ENCODE measurements at places on chromosomes 2 and 18. TPM values are rescaled to one million over a fixed set of nuclear protein-coding genes. Genes with fewer than 3 reads are reported as not detected.

- DNase-seq: no peak
Observed at GRCh38 chr2:222891890-222892289, 31.1 kb downstream of the ACSL3 start.

DNA sequence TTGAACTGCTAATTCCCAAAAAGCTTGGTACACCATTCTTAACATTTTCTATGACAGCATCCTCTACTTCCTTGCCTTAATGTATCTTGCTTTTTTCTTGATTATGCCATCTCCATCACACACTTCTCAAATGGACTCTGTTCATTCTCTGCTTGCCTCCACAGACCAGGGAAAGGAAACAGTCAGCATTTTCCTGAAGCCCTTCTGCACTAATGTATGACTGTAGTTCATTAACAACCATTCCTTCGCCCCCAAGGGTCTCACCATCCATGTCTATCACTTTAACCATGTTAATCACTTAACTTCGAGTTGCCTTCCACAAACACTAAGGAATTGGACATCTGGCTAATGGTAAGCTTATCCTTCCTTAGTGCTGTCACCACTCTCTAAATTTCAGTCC lies 54.8 kb downstream of the COBLL1 start:
- no peak for DNase-seq

CPLX4 gene
- total RNA-seq: not detected

DNA sequence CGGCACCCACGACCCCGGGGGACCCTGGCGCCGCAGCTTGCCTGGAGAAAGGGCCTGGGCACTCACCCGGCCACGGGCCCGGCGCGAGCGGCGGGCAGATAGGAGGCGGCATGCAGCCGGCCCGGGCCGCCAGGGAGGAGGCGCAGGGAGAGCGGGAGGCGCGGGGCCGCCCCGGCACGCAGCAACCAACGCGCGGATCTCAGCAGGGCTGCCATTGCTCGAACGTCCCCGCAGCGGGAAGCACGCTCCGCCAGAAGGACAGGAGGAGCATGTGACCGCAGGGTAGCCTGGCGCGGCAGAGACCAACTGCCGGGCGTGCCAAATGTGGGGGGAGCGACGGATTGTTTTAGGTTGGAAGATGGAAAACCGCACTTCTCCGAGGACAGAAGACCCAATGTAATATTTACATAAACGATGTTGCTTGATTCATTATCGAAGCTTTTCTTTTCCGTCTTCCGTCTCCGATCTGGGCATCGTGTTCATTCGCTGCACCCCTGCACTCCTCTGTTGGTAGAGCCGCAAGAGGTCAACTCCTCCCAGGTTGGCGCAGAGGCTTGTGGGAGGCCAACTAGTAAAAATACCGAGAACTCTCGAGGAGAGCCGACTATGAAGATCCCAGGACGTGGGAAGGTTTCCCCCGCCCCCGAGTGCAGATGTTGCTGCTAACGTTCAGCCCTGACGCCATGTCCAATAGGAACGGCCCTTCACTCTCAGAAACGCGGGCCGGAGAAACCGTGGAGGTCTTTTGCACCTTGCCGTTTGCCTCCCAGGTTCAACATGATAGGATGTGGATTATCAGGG lies at the start of gene LRPPRC:
Gene LRPPRC, minus strand, starts transcription at position 257 of the 801 bp plus-strand sequence. Its CDS starts 42 bp downstream, at position 215.
- peak; percentile 78 for DNase-seq

C1QL2 gene
- not detected for total RNA-seq

DNA sequence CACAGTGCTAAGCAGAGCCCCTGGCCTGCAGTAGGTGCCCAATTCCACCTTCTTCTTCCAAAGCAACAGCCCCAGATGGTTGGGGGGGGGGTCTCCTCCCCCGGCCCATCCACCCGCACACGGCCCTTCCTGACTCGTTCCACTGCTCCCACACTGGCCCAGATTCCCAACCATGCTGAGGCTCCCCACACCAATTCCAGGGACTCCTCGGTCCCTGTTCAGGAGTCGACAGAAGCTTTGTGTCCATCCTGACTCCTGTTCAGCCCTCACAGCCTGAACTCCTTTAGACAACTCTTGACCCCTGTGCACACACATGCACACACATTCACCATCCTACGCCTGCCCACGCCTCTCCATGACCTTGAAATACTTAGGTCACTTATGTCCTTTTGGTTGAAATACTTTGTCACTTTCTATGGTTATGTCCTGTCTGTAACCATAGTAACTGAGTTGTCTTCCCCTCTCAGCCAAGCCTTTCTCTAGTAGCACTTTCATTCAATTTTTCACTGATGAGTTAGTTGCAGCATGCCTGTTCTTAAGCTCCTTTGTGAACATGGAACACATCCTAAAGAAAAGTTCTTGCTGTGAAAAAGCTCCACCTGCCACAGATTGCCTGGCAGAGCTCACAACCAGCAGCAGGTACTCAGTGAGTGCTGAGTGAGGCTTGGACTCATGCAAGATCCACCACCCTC lies 225.8 kb downstream of the SEPTIN10 start:
- no peak for DNase-seq

- DNase-seq: no peak
Observed at GRCh38 chr2:9102861-9103662, 99.6 kb upstream of the MBOAT2 start.

- no peak for DNase-seq
Observed at GRCh38 chr2:34291076-34291475, 692.0 kb upstream of the FAM98A start.

CYS1 gene
- total RNA-seq: not detected

- DNase-seq: no peak
Observed at GRCh38 chr2:111055735-111056134, 65.0 kb upstream of the BCL2L11 start.

DNA sequence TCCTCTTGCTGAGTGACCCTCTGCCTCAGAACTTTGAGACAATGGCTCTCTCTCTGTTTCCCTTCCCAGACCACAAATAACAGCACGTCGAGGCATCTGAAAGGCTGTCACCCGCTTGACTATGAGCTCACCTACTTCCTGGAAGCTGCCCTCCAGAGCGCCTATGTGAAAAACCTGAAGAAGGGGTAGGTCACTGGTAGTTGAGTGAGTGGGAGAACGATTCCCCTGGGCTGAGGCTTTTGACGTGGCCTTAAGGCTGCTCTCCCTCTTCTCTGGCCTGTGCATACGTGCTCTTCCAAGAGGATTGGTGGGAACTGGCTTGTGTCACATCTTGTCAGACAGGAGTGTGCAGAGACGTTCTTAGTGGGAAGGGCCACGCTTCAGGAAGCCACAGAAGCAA lies 63.1 kb upstream of the MCFD2 start:
- DNase-seq: no peak

GRCh38 chr2:107412981-107413380 lies 413.7 kb upstream of the RGPD4 start:
- DNase-seq: no peak

DNA sequence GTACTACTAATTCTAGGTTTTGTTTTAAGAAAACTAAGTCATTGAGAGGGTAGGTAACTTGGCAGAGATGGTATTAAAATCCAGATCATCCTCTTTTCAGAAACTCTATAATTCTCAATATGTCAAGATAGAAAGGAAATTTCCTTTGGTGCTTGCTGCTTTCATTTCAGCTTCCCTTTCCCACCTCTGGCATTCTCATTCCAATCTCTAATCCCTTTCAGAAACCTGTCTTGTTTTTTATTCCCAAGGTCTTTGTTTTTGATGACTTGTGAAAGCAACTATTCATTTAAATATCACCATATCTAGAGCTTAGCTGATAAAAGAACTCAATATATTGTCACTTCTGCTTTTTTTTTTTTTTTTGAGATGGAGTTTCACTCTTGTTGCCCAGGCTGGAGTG lies 242.8 kb upstream of the LRRTM1 start:
- no peak for DNase-seq

PAX3 gene
- total RNA-seq: not detected

- DNase-seq: no peak
Observed at GRCh38 chr2:98015671-98016070, 19.9 kb upstream of the TMEM131 start.

DCDC2C gene
- total RNA-seq: not detected

DNA sequence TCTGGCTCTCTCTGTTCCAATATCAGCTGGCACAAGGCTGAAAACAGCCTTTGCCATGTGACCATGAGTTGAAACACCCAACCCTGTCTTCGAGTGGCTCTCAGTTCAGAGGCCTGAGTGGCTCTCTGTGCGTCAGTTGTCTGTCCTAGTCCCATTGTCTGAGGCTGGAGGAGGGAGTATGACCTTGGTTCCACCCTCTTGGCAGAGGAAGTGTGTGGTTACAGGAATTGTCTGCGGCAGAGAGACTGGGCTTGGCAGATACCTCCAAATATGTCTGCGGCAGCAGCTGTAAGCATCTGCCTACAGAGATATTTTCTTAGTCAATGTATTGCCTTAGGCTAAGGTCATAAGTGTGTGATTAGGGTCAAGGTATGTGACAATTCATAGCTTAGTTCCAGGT lies 32.6 kb downstream of the CNGA3 start:
- DNase-seq: no peak

GRCh38 chr2:166891727-166892126 lies 3.4 kb downstream of the XIRP2 start:
- no peak for DNase-seq

GRCh38 chr2:110948027-110948674 lies 172.6 kb upstream of the BCL2L11 start:
- no peak for DNase-seq

DHRS9 gene
- not detected for total RNA-seq

GRCh38 chr18:74499633-74500032 lies 3.5 kb downstream of the CNDP2 start:
- peak; percentile 13 for DNase-seq

SLC9A2 gene
- not detected for total RNA-seq

DNA sequence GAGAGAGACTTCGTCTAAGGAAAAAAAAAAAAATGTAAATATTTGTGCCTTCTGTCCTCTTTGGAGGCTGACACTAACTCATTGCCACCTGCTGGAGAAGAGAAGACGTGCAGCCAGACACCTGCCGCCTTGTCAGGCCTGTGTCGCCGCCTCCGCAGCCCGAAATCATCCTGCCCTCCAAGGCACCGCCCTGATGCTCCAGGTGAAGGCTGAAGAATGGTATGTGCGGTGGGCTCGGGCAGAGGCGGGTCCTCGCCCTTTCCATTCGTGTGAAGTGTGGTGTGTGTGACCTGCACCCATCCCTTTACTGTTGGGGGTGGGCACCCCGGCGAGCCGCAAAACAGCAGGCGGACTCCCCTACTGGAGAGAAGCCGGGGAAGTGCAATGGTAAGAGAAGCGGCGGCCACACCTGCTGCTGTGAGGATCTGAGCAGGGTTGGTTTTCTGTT lies 60.4 kb downstream of the FAM161A start:
- DNase-seq: peak; percentile 68

- DNase-seq: no peak
Observed at GRCh38 chr2:156826341-156826933, 390.3 kb downstream of the GPD2 start.

DNA sequence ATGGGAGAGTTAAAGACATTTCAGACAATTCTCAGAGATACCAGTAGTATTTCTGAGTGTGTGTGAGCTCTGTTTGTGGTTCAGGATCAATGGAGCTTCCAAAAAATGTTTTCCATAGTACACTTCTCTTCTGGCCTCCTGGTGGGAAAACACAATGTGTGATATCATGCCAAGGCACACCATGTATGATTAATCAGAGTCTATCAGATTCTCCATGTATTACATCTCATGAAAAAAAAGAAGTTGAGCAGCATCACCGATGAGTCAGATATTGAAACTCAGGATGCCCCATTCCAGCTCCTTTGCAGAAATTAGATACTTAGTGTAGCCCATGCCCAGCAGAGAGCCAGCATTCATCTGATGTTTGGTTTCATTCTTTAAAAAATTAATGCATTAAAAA lies 620.3 kb upstream of the POU3F3 start:
- DNase-seq: no peak

CNTNAP5 gene
- total RNA-seq: not detected

DNA sequence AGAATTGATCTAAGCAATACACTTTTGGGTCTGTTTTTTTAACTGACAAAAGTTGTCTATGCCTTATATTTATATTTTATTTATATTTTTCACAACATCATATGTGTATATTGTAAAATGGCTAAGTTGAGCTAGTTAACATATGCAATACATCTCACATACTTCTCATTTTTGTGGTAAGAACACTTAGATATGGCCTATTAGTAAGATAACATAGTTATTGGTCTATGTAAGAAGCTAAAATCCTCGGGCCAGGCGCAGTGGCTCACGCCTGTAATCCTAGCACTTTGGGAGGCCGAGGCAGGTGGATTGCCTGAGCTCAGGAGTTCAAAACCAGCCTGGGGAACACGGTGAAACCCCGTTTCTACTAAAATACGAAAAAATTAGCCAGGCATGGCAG lies 275.6 kb upstream of the ID2 start:
- no peak for DNase-seq

DNA sequence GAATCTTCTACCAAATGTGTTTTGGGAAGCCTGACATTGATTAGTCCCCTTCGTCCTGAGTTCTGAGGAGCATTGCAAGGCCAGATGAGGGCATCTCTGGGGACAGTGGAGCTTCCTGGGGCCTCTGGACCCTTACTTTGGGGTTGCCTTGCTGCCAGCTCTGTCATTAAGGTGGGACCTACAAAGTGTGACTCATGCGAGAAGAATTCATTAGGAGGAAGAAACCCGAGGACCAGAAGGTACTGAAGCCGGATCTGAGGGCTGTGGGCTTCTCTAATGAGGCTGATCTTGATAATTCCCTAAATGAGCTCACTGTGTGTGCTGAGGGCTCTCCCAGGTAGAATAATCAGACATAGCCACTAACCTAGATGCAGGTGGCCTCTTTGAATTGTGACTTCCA lies 695 bp upstream of the SCYGR2 start:
- DNase-seq: no peak

DNA sequence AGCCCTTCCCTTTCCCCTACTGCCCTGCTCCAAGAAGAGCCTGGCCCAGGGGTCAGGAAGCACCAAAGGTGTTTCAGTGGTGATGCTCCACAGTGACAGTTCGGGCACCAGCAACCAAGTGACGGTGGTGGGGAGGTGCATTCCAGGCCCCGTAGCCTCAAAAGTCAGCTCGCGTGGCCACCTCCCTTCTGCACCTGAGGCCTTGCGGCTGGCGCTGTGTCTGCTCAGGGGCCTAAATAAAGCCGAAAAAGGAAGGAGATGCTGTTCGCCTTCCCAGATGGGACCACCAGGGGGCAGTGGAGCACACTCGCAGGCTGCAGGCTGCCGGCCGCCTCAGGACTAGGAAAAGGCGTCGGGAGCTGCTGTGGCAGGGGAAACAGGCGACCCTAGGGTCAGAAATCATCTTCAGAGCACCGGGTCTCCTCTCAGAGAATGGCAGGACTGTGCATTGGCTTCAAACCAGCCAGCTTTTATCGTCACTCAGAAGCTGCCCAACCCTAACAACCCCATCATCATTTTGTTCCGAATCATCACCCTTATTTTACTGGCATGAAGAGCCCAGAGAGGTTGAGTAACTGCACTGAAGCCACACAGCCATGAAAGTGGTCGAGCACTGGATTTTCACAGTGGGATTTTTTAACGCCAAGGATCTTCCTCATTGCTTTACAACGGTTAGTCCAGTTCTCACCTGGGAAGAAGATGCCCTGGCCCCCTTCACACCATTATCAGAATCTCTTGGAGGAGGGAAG lies 213.0 kb upstream of the CELF4 start:
- no peak for DNase-seq

FAM168B gene
- total RNA-seq: 56.1 TPM

DNA sequence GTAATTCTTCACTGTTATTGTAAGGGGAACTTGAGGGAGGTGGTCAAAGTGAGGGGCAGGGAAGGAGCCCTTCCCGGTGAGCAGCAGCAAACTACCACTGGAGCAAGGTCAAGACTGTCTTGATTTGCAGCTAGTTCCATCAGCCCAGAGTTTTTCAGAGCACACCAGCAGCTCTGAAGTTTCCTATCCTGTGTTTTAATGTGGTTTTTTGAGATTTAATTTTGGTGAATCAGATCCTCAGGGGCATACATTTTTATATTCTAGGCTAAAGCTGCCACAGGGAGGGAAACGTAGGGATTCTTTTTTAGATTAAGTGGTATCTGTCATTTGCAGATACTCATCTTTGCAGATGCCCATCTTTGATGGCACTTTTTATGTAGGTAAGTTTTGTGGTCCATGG lies 67.1 kb upstream of the KCNE4 start:
- no peak for DNase-seq

TNS1 gene
- 16.8 TPM for total RNA-seq
